ENCODE measurements at places on chromosomes 5 and 9.

- DNase-seq: no peak
These were observed 268.0 kb upstream of the KIF2A start for GRCh38 chr5:62038024-62038423.

DNA sequence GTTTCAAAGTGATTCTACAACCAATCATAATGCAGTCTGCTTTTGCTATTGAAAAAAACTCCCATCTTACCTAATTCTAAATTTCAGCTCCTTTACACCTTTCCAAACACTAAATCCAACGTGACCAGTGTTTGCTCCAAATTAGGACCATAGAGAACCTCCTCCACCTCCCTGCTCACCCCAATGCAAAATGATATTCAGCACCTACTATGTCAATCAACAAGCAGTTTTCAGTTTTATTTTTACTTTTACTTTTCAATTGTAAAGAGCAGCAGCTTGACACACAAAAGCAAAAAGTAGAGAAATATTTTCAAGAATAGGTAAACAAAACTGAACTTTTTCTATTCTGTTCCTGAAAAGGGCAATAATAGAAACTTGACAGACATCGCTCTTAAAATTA, 3.4 kb downstream of the FAM13B start:
- no peak for DNase-seq

GRCh38 chr5:81192373-81192750, 40.8 kb upstream of the CKMT2 start:
- DNase-seq: no peak

GRCh38 chr5:57950616-57951228, 468.1 kb upstream of the ACTBL2 start:
- DNase-seq: no peak

DNA sequence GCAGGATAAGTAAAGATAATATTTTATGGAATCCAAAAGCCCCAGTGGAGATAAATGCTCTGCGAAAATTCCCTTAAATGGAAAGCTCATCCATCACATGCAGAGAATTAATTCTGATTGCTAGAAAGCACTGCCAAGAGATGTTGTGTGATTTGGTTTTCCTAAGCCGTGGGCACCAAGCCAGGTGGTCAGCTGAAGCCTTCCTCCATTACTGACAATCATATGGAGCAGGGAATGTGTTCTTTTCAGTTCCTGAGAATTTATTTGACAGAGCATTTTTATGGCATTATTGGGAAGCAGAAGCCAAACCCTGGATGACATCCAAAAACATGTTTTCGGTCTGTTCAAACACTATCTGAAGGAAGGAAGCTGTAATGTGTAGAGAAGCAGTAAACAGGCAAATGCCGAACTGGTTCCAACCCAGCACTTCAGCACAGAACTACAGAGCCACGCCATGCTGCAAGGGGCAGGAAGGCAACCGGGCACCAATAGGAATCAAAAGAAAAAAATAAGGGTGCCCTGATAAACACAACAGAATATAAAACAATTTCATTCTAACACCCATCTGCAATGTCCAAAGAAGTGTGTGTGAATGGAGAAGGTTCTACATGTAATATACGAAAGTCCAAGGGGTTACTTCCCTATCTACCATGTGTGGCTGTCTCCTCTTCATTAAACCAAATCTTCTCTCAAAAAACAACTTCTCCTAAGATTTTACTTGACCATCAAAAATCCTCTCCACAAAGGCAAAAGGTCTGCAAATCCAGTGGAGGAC, 12.3 kb downstream of the ARSB start:
- DNase-seq: no peak

GRCh38 chr5:154162539-154163151, 27.9 kb upstream of the GALNT10 start:
- no peak for DNase-seq

- no peak for DNase-seq
These were observed 31.2 kb downstream of the JMY start for GRCh38 chr5:79267180-79267579.
